Stimulated activated CD8-positive, alpha-beta memory T cell treated with anti-CD3 and anti-CD28 coated beads, Interleukin-7, amount 100 ng/mL, for 1 hour (primary cell): ENCODE measurements at places on chromosomes 16 and 17.

DNA sequence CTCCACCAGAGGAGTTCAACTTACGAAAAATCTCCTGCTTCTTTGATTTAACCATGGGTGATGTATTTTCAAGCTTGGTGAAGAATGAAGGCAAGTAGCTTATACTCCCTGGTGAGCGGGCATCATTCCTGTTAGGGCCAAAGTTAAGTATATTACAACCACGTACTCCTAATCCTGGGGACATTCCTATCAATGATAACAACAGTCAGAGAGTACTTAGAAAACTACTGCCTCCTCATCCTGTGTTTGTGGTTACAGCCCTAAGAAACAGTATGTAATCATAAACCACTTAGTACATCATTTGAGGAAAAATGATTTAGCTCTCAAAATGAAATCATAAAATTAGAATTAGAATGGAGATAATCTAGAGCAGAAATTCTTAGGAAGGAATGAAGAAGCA lies 47.3 kb downstream of the TTC19 start:
- no peak for DNase-seq

- no peak for DNase-seq
These were observed 72.1 kb downstream of the JPH3 start for GRCh38 chr16:87674419-87674818.

DNA sequence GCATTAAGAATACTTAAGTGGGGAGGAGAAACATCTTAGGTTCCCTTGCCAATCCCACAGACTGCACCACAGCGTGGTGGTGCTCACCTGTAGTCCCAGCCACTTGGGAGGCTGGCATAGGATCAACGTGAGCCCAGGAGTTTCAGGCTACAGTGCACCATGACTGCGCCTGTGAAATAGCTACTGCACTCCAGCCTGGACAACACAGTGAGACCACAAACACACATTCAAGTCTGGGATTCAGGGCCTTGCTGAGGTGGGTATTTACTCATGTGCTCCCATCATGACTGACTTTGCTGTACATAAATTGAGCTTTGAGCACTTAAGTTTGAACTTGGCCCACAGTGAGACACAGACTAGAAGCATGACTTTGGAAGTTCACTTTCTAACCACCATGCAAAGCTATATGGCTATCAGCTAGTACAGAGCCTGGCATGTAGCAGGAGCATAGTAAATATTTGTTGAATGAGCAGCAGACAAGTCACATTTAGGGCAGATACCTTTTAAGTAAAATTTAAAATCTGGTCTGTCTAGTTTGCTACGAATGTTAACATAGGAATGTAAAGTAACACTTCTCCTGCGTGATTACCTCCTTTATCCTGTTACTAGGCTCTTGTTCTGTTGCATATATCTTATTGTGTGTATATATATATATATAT lies 33.5 kb downstream of the CEP95 start:
- no peak for DNase-seq

GRCh38 chr17:27572665-27573064 lies 58.3 kb upstream of the LGALS9 start:
- DNase-seq: no peak

DNA sequence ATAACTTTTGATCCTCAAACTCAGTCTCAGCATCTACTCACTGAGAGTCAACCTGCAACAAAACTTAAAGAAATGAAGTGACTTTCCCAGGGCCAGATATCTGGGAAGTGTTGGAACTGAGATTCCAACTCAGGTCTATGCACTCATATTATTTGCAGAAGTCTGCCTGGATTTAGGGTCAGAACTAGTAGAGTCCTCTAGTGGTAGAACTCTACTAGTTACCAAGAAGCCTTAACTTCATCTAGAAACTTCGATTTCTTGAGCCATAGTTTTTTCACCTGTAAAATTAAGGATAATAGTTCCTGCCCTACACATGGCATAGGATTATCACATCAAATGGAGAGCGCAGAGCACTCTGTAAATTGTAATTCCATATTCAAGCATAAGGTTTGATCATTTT lies 23.4 kb upstream of the KRT24 start:
- DNase-seq: no peak

GRCh38 chr17:62994931-62995330 lies 28.9 kb downstream of the TANC2 start:
- no peak for DNase-seq

DNA sequence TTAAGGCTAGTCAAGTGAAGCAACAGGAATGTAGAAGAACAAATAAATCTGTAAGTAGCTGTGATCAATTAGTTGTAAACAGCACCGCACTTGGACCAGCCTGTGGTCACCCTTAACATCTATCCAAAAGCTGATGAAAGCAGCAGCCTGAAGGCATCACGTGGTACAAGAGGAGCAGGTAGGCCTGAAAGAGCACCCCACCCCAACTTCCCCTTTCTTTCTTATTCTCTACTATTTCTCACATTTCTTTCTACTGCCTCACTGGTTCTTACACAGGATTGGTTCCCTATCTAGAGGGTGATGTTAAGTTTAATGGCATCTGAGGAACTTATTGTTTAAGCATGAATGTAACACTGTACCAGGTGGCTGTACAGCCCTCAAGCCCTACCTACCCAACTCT lies 42.6 kb upstream of the CLEC18B start:
- no peak for DNase-seq

- DNase-seq: no peak
These were observed 28.3 kb downstream of the CHD9 start for GRCh38 chr16:53083119-53083518.

DNA sequence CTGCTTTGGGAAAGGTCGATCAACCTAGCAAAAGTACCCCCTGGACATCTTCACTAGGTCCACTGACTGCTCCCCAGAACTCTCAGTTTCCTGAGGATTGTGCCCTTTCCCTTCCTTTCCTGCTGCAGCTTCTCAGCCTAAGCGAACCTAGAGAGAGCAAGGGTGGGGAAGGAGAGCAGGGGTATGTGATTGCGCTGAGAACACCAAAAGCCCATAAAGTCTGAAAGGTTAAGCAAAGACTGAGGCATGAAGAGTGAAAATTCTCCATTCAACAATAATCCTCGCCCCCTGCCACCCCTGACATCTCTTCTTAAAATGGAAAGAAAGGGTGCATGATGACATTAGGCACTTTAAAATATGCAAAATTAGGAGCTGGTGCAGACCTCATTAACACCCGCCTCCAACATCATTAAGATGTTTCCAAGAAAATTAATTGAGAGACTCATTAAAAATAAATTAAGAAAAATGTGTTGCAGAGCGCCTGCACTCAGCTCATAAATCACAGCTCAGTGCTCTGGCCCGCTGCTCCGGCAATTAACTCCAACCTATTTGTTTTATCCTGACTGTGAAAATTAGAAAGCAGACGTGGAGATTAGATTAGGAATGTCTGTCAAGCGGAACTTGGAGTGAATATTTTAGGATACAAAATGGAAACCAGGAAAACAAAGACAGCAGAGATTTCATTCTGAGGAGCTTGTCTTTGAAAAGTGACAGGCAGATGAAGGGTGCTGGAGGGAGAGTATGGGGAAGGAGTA lies 49.1 kb upstream of the PMFBP1 start:
- DNase-seq: no peak

DNA sequence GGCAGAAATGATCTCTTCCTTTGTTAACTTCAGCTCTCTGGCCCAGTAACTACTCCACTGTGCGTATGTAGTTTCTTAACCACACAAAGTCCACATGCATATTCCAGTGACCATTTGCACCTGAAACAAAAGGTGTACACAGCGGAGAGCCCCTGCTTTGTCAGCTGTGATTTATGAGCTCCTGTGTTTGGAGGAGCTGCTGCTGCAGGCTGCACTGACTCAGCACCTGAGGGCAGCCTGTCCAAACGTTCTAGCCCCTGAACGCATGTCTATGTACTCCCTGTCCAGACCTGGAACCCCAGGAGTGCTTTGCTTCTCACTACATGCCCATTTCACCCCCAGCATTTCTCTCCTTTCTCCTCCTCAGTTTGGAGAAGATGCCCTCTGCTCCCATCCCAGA lies 216.1 kb downstream of the ABCC12 start:
- no peak for DNase-seq

DNA sequence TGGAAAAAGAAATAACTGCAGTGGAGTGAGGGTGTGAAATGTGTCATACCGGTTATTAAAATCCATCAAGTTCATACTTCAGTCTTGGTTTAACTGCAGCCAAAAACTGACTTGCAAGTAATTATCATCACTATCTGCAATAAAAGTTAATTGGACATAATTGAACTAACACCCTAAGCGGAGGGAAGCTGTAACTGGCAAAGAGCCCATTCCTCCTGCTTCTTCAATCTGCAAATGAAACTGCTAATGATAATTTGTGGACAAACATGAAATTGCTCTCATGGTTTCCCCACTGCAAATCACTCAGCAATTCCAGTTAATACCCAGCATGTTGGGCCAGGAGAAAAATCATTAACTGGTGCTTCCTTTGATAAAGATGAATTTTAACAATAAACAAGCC lies 46.5 kb downstream of the FAM222B start:
- DNase-seq: no peak

- DNase-seq: no peak
These were observed 19.9 kb downstream of the RPTOR start for GRCh38 chr17:80564545-80564944.

GRCh38 chr16:3542601-3543373 lies 34.4 kb downstream of the NLRC3 start:
- DNase-seq: no peak

- DNase-seq: no peak
These were observed 18.0 kb upstream of the RNF135 start for GRCh38 chr17:30952638-30953393.

DNA sequence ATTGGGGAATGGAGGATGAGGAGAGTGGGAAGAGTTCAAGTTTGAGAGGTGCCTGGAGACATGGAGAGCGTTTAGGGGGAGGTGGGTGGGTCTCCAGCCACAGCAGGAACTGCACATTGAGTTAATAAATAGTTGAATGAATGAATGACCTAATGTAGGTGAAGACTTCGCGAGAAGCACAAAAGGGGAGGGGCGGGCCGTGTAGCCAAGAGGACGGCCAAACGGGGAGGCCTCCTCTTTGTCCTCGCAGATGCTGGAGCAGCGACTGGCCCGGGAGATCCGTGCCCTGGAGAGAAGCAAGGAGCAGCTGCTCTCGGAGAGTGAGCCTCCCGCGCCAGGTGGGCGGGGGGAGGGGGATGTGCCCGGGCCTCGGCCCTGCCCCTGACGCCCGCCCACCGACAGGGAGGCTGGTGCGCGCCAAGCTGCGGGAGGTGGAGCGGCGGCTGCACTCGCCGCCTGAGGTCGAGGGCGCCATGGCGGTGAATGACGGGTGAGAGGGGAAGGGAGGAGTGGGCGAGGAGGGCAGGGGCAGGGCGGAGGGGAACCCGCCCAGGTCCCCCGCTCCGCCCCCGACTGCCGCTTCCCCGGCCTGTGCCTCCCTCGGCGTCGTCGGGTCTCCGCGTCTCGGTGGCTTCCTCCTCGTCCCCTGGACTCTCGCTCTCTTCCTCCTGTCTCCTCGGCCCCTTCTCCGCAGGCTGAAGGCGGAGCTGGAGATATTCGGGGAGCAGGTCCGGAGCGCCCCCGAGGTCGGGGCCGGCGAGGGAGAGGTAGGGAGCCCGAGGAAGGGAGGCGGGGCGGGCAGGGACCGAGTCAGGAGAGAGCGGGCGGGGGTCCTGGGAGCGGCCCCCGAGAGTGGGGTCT lies 12.9 kb downstream of the SYCE1L start:
- DNase-seq: peak; percentile 34

DNA sequence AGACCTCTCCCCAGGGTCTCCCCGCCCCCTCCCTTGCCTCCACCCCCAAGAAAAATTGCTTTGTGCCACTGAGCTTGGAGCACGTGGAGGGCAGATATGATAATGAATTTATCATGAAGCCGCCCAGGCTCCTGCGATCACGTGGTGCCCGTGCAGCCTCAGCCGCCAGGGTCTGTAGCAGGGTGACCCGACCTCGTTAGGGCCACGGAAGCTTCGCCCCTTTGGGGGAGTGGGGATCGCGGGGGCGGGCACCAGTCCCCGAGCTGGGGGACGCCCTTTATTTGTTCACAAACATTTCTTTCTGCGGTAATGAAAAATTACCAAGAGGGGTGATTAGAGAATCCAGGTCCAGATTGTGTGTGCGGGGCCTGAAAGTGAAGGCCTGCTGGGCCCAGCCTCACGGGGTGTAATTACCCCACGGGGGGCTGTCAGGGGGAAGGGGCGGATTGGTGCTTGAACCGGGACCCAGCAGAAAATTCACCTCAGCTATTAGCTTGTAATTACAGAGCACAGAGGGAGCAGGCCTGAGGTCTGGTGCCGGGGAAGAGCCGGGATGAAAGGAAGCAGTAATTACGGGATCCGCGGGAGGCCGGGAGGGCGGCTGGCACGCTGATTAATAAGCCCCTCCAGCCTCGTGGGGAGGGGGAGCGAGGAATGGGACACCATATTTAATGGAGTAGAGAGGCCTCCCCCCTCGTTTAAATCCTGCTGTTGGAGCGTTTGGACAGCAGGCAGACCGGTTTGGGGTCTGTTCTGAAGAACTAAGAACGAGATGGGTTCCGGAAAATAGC lies 13.3 kb downstream of the GSE1 start:
- no peak for DNase-seq

GRCh38 chr16:76713191-76713590 lies 436.0 kb downstream of the CNTNAP4 start:
- DNase-seq: no peak

DNA sequence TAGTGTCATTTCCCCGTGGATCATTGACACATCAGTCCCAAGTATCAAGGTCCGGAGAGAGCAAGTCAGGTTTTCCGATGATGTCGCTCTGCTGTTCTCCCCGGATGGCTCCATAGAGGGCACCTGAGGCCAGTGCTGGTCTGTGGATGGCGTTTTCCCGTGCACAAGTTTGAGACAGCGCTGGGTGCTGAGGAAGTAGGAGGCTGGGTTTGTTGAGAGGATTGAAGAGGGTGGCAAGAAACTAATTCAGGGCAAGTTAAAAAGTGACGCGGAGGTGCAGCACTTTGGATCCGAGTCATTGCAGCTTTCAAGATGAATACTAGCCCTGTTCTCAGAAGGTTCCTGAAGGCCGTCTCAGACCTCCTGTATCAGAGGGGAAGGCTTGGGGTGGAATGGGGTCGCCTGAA lies 7.7 kb downstream of the NUBP1 start:
- no peak for DNase-seq

- no peak for DNase-seq
These were observed 8.9 kb downstream of the MTHFSD start for GRCh38 chr16:86545954-86546637.

DNA sequence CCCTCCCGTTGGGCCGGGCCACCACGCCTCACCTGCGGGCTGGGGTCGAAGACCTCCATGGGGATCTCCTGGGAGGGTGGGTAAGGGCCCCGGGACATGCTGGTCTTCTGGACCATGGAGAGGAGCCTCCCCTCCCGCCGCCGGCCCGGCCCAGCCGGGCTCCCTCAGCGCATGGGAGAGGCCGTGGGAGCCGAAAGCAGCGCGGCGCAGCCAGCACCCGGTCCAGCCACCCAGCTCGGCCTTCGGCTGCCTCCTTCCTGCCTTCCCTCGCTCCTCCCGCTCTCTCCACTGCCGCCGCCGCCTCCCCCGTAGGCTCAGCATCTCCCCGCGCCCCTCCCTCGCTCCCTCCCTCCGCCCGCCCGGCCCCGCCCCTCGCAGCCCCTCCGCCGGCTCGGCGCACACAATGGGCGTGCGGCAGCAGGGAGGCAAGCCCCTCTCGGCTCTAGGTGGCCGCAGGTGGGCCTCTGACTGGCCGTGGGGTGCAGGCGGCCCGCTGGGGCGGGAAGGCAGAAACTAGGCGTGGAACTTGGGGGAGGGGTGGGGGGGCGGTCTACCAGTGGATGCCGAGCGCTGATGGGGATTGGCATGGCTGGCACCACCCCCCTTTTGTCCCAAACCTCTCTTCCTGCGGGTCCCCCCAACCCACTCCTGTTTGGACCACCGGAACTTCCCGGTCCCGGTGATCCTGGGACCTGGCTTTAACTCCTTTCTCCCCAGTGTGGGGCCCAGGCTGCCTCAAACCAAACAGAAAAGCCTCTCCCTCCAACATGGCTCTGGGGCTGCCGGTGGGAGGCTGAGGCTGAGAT lies at the start of gene CACNB1:
Gene CACNB1, minus strand, starts transcription at position 290 of the 806 bp plus-strand sequence. Its CDS starts 174 bp downstream, at position 116.
- DNase-seq: peak; percentile 22

- DNase-seq: no peak
These were observed 43.9 kb upstream of the SLC5A11 start for GRCh38 chr16:24801761-24802302.
